ENCODE measurements at places on chromosomes 7 and 10.

GRCh38 chr10:75624638-75625037, 193.2 kb downstream of the LRMDA start:
- no peak for DNase-seq

DNA sequence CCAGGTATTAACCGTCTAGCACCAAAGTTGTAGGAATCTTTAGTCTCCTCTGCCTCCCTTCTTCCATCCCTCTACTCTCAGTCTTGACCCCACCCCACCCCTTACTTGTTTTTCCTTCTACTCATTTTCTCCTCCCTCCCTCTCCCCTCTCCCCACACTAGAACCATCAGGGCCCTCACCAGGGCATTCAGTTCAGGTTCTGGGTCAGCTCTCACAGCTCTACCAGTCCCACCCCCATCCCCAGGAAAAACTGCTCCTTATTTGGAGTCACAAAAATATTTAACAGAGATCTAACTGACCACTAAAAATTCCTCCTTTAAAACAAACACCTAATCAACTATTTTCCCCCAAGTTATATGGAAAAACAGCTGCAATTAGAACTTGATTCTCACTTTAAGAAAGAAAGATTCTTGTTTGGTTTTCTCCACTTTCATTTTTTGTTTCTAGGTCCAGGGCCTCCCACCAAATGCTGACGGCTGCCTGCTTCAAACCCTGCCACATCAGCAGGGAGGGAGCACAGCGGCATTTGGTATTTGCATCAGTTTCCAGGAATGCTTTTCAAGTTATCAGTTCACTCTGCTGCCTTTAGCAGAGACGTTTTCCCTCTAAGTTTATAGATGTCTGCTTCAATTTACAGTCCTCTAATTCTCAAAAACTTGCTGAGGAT, 2.8 kb upstream of the COL1A2 start:
- peak; percentile 25 for DNase-seq

GRCh38 chr10:42367532-42368230, 270.7 kb downstream of the ZNF33B start:
- DNase-seq: peak; percentile 76

DNA sequence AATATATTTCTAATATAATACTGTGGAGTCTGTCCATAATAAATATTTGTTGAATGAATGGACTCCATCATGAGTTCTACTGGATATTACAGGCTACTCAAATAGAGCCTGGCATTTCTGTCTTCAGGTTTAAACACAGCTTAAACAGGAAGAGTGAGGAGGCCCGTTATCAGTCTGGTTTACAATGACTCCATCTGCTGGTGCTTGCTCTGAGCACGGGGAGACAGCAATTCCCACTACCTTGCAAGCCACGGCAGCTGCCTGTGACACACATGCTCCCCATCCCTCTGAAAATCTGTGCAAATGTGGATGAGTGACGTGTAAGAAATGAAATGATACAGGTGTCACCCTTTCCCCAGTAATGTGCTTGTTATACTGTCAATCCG, 293.5 kb upstream of the IMMP2L start:
- peak; percentile 10 for DNase-seq

GRCh38 chr10:101297901-101298486, 56.0 kb upstream of the BTRC start:
- peak; percentile 37 for DNase-seq

DNA sequence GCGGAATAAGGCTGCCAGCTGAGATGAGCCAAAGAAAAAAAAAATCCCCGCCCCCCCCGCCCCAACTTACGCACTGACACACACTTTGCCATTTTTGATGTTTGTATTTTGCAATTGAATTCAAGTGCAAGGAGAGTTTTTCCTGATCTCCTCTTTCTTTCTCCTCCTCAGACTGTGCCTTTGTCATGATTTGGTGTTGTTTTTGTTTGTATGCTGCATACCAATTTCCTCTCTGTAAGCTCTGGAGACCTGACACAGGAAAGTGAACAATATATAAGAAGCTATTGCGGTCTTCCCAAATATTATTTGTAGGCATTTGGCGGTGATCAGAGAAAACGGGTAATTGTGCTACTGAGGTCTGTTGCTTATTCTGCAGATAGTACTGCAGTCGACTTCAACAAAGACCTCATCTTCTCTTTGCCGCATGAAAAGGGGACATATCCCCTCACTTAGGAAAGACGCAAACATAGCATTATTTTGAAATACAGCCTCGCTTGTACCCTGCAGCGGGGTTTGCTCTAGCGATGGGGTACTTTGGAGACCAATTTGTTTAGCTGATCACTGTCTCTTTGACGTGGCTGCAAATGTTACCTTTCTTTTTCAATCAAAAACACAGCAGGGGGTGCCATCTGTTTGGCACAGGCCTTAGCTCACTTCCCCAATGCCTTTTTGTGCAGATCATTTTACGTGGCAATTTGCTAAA, 206.6 kb downstream of the SKAP2 start:
- no peak for DNase-seq

DNA sequence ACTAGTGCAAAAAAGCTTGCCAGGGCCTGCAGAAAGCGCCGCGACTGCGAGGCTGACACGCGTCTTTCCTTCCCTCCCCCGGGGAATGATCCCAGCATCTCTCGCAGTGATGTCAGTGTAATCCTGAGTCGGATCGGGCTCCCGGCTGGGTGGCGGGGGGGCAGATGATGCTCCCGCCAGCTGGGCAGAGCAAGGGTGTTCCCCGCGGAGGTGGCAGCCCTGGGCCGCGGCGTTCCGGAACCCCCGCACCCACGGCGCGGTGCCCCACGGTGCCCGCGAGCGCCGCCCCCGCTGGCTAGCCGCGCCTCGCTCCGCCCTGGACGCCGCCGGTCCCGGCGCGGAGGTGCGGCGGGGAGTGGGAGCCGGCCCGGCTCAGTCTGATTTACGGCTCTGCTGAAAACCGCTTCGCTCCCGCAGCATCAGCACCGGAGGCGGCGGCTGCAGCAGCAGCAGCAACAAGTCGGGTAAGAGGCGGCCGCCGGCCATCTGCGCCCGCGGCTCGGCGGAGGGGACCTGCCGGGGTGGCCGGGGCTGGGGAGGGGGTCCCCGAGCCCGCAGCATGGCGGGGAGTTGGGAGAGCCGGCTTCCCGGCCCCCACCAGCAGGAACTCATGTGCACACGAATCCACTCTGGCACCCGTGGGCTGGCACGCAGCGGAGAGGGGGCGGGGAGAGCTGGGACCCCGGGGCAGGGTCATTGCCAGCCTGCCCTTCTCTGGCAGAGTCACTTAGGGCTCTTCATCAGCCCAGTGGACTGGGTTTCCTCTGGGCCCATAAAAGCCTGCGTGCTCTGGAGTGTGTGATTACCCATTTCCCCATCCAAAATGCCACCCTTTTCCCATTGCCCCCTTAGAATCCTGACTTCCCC, at the start of gene ZNF365:
TSS of gene ZNF365 (plus strand) at position 375 of the 867 bp plus-strand sequence. CDS start 1,825 bp downstream, outside the sequence.
- DNase-seq: no peak

DNA sequence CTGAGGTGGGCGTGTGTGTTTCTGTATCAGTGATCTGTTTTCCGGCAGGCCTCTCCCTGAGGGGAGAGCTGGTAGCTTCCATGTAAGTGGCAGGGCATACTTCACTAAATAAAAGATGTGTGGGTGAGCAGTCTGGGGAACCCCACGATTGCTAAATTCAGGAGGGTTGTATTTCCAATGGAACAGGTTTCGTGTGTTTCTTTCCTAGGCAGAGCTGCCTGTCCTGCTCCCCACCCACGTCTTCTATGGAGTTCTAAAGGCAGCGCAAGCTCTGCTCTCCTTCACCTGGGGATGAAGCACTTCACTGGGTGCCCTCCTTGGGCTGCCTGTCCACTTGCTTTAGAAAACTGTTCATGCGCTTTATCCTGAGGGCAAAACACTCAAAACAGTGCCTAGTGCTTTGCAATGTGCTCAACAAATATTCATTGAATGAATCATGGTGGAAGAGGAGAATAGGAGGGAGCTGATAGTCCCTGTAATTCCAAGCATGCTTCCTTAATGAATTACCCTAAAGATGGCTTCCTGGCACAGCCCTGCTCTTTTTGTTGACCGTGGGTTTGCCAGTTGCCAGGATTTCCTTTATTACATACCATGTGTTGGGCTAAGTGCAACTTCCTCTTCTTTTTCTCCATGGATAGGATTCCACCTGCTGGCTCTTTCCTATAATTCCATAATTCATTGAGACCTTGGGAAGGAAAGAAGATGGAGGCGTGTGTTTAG, 50.6 kb upstream of the SRPK2 start:
- DNase-seq: peak; percentile 99

DNA sequence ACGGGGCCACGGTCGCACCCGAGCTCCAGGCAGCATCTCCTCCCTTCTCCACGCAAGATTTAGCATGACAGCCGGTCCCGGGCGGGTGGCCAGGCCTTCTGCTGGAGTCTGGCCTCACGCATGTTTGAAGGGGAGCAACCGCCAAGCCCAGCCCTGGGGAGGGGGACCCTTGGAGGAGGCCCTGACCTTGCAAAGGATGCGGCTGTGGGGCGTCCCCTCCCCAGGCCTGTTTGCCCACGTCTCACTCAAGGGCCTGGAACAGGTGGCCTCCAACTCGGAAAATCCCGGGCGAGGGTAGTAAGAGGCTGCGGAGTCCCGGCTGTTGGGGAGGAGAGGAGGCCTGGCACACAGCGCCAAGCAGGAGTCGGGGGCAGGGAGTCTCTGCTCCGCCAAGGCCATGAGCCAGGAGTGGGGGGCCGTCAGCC, 50.6 kb upstream of the DPYSL4 start:
- DNase-seq: no peak

All from renal cortical epithelial cell (primary cell).